ENCODE measurements at places on chromosomes 2 and 18.

DNA sequence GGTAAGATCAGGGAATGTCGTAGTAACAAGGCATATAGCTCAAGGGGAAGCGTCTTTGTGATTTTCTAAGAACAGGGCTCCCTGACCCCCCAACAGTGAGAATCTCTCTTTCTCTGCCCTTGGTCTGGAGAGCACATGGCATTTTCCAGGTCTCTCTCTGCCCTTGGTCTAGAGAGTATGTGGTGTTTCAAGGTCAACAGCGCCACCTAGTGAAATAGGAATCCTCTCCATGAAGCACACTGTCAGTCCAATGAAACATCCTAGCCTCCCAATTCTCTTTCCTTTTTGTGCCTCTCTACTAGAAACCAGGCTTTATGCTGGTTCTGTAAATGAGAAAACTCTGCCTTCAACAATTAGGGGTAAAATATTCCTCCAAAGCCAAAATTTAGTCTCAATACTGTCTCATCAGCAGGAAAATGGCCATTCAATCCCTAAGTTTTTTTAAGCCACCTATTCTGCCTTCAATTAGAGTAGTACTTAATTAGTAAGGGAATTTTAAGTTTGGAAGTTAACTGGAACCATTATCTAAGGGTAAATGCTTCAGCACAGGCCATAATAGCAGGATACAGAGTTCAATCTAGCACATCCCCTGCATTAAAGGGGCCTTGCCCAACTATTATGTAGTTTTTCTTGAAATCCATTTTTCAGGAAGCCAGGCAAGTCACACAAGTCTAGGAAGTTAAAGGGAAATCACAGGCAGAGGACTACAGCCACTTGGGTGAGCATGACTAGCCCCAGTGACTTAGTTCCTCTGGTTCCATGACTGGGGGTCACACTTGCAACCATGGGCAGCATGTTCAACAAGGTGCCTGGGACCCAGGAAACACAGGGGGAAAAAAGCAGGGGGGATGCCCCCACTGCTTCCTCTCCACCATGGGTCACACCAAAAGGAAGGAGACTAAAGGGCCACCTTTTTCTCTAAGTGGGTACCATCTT lies 12.4 kb downstream of the DYM start:
- DNase-seq: peak; percentile 79

- no peak for DNase-seq
Measured at GRCh38 chr2:20141056-20141762, 83.7 kb downstream of the SDC1 start.

GRCh38 chr2:72173640-72174321 lies 26.1 kb upstream of the CYP26B1 start:
- no peak for DNase-seq

- DNase-seq: no peak
Measured at GRCh38 chr2:232421189-232421785, 14.6 kb downstream of the ALPG start.

Data from hematopoietic multipotent progenitor cell treated with erythropoietin and hydrocortisone succinate and interleukin-3 and kit ligand, for 17 days (in vitro differentiated cells).